ENCODE measurements at places on chromosomes 5 and 9.

DNA sequence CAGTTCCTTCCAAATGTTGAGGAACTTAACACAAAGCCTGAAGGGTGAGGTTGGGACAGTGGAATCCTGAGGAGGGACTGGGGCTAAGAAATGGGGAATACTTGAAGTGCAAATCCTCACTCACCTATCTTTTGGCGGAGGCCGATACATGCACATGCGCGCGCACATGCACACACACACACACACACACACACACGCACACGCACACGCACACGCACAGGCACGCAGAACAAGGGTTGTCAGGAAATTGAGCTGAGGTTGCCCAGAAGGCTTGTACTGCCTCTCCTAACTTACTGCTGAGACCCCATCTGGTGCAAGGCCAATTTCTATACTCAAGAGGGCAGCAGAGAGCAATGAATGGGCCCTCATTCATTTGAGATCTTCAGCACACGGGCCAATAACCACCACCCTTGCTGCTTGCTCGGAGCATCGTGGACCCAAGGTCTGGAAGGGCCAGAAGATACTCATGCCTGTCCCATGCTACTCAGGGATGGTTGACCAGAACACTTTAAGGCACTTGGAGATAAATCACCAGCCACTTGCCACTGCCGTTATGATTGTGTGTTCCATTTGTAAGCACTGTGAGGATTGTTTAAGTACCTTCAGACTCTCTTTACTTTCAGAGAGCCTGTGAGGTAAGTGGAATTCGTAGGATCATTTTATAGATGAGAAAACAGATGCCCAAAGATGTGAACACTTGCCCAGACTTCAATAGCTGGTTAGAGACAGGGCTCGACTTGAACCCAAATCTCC is 21.5 kb downstream of the BTF3 start:
- no peaks in the 10 kb centered on the region for H3K36me3 ChIP-seq
- H3K4me1 ChIP-seq: no peaks in the 10 kb centered on the region
- no peak overlapping the region for H3K4me3 ChIP-seq

DNA sequence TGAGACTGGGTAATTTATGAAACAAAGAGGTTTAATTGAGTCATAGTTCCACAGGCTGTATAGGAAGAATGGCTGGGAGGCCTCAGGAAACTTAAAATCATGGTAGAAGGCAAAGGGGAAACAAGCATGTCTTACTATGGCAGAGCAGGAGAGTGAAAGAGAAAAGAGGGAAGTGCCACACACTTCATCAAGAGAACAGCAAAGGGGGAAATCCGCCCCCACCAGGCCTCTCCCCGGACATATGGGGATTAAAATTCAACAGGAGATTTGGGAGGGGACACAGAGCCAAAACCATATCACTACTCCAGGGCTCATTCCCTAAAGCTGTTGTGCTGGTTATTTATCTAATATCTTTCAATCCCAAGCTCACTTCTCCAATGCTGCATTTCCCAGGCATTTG is 50.2 kb upstream of the NR3C1 start:
- H3K4me1 ChIP-seq: no peaks in the 10 kb centered on the region
- no peak overlapping the region for H3K27ac ChIP-seq
- DNase-seq: no peak
- no peaks in the 10 kb centered on the region for H3K36me3 ChIP-seq

GRCh38 chr5:68966596-68966995 is 127.2 kb upstream of the SLC30A5 start:
- no peak for DNase-seq
- H3K4me3 ChIP-seq: no peak overlapping the region
- no peaks in the 10 kb centered on the region for H3K36me3 ChIP-seq
- H3K27me3 ChIP-seq: no peaks in the 10 kb centered on the region
- peaks cover 5% of the 10 kb centered on the region for H3K4me1 ChIP-seq

GRCh38 chr9:89313842-89314241 is 2.8 kb downstream of the CKS2 start:
- H3K27me3 ChIP-seq: no peaks in the 10 kb centered on the region
- H3K4me1 ChIP-seq: peaks cover 26% of the 10 kb centered on the region
- H3K27ac ChIP-seq: peak overlapping the region; percentile 93
- H3K36me3 ChIP-seq: peaks cover 49% of the 10 kb centered on the region
- no peak for DNase-seq
- H3K4me3 ChIP-seq: peak overlapping the region; percentile 81

GRCh38 chr9:129478961-129479630 is 141.8 kb downstream of the C9orf50 start:
- peaks cover 23% of the 10 kb centered on the region for H3K4me1 ChIP-seq
- H3K27ac ChIP-seq: peak overlapping the region; percentile 15
- DNase-seq: no peak
- H3K27me3 ChIP-seq: no peaks in the 10 kb centered on the region
- H3K4me3 ChIP-seq: no peak overlapping the region

GRCh38 chr9:15469862-15470261 is 40.9 kb downstream of the PSIP1 start:
- no peaks in the 10 kb centered on the region for H3K4me1 ChIP-seq
- DNase-seq: no peak
- H3K27me3 ChIP-seq: no peaks in the 10 kb centered on the region
- H3K4me3 ChIP-seq: no peak overlapping the region
- no peak overlapping the region for H3K27ac ChIP-seq

GRCh38 chr9:969310-970150 is 6.9 kb upstream of the DMRT3 start:
- no peaks in the 10 kb centered on the region for H3K36me3 ChIP-seq
- no peaks in the 10 kb centered on the region for H3K4me1 ChIP-seq
- H3K27me3 ChIP-seq: peaks cover 100% of the 10 kb centered on the region
- H3K27ac ChIP-seq: no peak overlapping the region
- peak; percentile 22 for DNase-seq
- no peak overlapping the region for H3K4me3 ChIP-seq

- DNase-seq: no peak
- no peaks in the 10 kb centered on the region for H3K36me3 ChIP-seq
- peak overlapping the region; percentile 81 for H3K4me3 ChIP-seq
- peak overlapping the region; percentile 37 for H3K27ac ChIP-seq
These were observed 1.6 kb downstream of the COL5A1 start for GRCh38 chr9:134643222-134643671.

GRCh38 chr5:173232499-173233346 is 2.3 kb downstream of the NKX2-5 start:
- H3K4me1 ChIP-seq: no peaks in the 10 kb centered on the region
- peaks cover 7% of the 10 kb centered on the region for H3K27me3 ChIP-seq
- H3K27ac ChIP-seq: no peak overlapping the region

Measured in A673 (cell line).